Stimulated activated CD8-positive, alpha-beta memory T cell treated with anti-CD3 and anti-CD28 coated beads, Interleukin-15, amount 100 ng/mL, for 24 hours (primary cell): ENCODE measurements at places on chromosomes 5 and 9.

DNA sequence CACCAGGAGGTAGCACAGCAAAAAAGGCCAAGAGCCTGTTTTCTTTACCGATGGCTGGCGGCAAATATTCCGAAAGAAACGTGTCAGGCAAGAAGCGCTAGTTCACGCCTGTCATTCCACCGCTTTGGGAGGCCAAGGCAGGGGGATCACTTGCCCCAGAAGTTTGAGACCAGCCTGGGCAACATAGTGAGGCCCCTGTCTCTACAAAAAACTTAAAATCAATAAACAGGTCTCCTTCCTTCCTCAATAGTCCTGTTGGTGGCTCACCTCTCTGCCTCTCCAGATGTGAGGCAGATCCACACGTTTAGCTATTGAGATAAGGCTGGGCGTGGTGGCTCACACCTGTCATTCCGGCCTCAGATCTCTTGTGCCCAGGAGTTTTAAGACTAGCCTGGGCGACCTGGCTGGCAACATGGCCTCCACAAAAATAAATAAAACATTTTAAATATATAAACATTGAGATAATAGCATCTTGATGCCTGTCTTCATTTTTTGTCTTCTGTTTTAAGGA is 1.3 kb upstream of the TMEM250 start:
- DNase-seq: no peak

DNA sequence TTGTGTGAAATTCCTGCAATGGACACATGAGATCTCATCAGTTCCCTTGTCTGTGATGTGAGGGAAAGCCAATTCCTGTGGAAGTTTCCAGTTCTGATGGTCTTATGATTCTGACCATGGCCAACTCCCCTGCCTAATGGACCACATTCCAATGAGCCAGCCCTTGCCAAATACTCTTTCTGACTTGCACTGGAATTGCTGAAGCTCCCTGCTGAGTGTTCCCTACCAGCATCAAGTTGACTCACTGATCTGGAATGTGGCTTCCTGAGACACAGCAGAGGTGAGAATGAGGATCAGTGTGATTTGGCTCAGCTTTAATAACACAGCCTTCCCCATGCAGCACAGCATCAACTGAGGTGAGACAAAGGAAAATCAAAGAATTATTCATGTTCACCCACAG is 427.8 kb downstream of the KDM4C start:
- no peak for DNase-seq

DNA sequence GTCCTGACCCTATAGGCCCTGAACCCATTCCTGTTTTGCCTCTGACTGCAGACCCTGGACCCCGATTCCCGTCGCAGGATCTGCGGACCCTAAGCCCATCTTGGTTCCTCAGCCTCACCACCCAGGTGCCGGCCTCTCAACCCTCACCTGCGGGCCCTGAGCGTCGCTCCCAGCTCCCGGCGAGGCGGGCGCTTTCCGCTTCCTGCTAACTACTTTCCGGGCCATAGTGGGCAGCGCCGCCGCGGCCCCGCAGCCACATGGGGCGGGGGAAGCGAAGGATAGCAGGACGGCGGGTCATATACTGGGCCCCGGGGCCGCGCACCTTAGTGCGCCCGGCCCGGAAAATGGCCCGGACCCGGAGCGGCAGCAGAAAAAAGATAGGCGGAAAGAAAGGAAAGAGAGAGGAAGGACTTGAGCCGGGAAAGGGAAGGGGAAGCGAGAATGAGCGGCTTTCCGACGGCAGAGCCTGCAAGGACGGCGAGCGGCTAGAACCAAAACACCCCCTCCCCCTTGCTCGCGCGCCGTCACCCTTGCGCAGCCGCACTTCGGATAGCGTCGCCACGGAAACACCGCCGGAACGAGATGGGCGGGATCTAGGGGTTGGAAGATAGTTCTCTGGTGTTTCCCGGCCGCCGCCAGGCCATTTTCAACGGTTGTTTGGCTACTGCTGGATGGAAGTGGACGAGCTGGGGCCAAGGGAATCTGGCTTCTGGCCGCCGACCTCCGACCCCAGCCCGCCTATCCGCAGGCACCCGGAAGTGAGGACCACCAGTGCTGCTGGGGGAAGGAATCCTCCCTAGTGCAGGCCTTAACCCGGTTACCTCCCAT is at the start of gene DCAF12:
Gene DCAF12, minus strand, starts transcription at position 492 of the 828 bp plus-strand sequence. Its CDS starts 267 bp downstream, at position 225.
- DNase-seq: peak; percentile 66

DNA sequence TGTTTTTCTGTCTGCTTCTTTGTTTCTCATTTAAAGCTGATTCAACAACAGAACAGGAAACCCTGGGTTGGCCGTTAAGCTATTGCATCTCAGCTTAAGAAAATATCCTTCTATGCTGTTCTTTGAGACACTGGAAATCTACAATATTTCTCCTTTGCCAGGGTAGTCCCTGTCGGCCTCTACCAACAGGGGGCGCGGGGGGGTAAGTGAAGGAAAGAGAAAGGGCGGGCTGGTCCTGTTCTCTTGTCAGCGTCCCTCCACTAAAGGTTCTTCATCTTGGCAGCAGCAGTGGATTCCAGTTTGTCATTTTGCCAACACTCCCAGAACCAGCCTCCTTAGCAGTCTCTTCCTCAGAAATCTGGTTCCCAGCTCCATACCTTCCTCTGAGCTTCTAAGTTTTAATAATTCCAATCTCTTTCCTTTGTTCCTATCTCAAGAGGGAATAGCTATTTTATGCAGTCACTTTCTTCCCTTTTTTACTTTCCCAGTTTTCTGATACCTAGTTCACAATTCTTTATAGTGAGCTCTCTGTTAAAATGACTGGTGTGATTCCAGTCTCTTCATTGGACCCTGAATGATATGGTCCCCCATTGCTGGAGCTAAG is 222.3 kb downstream of the GLIS3 start:
- DNase-seq: peak; percentile 12

- DNase-seq: no peak
Measured at GRCh38 chr5:159947708-159948358, 31.6 kb downstream of the ADRA1B start.

DNA sequence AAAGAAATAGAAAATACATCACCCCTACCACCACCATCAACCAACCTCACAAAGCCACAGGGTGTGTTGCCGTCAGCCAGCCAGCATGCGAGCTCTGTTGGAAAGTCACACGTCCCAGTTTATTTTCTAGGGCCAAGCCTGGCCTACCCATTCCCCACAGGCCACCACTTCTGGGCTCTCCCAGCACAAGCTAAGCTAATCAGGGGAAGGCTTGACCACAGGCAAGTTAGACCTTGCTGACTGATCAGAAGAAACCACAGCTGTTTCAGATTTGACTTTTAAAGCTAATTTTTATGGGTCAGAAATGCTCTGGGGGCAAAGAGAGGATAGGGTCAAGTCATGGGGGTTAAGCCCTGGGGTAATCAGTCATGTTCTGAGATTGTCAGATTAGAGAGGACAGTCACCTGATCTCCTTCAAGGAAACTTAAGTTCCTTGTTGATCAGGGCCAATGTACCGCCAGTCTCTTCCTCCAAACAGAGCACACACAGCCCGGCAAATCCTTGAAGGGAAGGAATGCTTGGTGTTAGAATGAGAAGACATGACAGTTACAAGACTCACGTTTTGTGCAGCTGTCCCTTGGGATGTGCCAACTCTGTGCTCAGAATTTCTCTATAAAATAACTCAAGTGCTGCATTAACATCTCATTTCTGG is 7.6 kb downstream of the SHB start:
- DNase-seq: no peak
